Left renal pelvis (tissue), 4 donors: ENCODE measurements at places on chromosomes 11 and 22.

DNA sequence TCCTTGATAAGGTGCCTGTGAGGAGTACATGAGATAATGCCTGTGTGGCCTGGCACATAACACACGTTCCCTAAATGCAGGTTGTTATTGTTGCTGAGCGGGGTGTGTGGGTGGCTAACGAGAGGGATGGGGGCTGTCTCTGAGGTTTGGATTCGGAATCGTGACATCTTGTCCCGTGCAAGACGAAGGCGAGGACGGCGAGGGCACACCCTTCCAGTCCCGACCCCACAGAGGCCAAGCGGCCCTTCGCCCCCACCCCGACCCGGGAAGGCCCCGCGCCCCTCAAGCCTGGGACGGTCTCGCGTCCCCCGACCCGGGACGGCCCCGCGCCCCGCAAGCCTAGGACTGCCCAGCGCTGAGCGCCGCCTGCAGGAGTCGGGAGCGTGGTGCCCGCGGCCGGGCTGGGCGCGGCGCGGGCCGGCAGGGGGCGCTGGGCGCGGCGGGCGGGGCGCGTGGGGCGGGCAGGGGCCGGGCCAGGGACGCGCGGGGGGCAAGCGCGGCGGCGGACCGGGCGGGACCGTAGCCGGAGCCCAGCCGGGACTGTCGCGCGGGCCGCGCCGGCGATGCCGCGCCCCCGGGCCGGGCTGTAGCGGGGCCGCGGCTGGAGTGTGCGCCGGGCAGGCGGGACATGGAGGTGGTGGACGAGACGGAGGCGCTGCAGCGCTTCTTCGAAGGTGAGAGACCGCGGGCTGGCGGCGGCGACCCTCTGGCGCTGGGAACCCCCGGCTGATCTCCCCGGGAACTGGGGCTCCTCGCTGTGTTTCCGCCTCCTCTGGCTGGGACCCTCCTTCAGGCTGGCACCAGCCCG is at the start of gene MYRF:
Gene MYRF, plus strand, starts transcription at position 520 of the 808 bp plus-strand sequence. Its CDS starts 109 bp downstream, at position 629.
- DNase-seq, result no peak

- peak; percentile 54 for DNase-seq
Measured at GRCh38 chr11:108498046-108498815, at the start of gene POGLUT3. POGLUT3 (minus strand) TSS chr11:108498384; CDS start chr11:108498366, 18 bp downstream.

GRCh38 chr11:44863231-44863630 is 87.5 kb downstream of the TP53I11 start:
- no peak for DNase-seq

- DNase-seq, result no peak
Measured at GRCh38 chr11:17772704-17773600, 38.4 kb downstream of the KCNC1 start.

DNA sequence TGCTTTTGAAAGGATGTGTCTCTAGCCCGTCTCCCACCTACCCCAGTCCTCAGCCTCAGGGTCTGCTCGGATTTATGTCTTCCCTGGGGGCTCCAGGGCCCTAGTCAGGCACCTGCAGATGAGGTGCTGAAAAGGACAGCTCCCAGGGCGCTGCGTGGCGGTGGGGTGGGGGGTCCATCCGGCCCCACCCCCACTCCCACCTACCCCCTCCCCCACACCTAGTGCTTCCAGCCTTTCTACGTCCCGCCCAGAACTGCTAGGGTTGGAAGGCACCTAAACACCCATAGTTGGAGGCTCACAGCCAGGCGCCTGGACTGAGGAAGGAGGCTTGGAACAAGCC is 1.4 kb upstream of the ROBO3 start:
- DNase-seq, result no peak

- DNase-seq, result no peak
Measured at GRCh38 chr22:26170112-26170492, 840 bp downstream of the SEZ6L start.

DNA sequence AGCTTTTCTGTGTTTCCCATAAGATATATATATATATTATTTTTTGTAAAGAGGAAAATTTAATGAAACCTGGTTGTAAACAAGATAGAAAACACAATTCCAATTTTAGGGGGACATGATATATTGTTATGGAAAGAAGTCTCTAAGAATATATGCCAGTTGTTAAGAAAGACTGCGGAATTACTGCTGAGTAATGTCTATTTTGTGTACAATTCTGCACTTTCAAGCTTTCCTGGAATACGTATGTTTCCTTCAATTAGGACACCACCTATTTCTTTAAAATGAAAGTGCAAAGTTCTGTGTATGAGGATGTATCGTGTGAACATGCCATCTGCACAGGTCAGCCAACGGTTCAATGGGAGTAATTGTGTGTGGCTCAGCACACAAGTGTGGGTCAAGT is 760.2 kb downstream of the BRD1 start:
- no peak for DNase-seq

GRCh38 chr22:35446365-35446764 is 46.4 kb downstream of the MCM5 start:
- no peak for DNase-seq
